Naive thymus-derived CD8-positive, alpha-beta T cell (primary cell): ENCODE measurements at places on chromosomes 7 and 10.

- DNase-seq, result no peak
- H3K27me3 ChIP-seq, result peaks cover 2% of the 10 kb centered on the region
- no peak overlapping the region for H3K27ac ChIP-seq
- H3K36me3 ChIP-seq, result no peaks in the 10 kb centered on the region
Observed at GRCh38 chr10:120423431-120424197, 33.4 kb upstream of the PLPP4 start.

DNA sequence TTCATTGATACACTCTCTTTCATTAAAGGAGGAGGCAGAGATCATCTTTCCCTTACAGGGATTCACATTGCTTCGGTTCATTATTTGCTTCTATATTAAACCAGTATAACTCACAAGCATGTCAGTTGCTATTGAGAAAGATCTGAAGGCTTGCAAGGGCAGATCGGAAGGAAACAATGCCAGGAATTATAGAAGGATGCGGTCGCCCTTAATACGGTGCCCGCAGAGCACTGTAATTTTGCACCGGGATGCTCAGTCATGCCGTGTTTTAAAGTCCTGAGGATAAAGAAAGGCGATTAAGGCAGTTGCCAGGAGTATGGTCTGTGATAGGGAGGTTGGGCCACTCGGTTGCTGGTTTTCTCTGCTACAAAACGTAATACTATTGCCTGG is 350.0 kb upstream of the GALNT17 start:
- H3K4me3 ChIP-seq, result no peak overlapping the region
- peak overlapping the region; percentile 7 for H3K27ac ChIP-seq
- no peak for DNase-seq
- H3K36me3 ChIP-seq, result no peaks in the 10 kb centered on the region
- H3K27me3 ChIP-seq, result peaks cover 3% of the 10 kb centered on the region

- no peaks in the 10 kb centered on the region for H3K4me1 ChIP-seq
- no peak overlapping the region for H3K27ac ChIP-seq
- no peak for DNase-seq
- H3K4me3 ChIP-seq, result no peak overlapping the region
Observed at GRCh38 chr7:110645060-110645459, 445.9 kb upstream of the LRRN3 start.

- no peak overlapping the region for H3K27ac ChIP-seq
- no peaks in the 10 kb centered on the region for H3K36me3 ChIP-seq
- no peak for DNase-seq
- no peaks in the 10 kb centered on the region for H3K4me1 ChIP-seq
Observed at GRCh38 chr10:94310369-94310768, 52.4 kb downstream of the NOC3L start.

DNA sequence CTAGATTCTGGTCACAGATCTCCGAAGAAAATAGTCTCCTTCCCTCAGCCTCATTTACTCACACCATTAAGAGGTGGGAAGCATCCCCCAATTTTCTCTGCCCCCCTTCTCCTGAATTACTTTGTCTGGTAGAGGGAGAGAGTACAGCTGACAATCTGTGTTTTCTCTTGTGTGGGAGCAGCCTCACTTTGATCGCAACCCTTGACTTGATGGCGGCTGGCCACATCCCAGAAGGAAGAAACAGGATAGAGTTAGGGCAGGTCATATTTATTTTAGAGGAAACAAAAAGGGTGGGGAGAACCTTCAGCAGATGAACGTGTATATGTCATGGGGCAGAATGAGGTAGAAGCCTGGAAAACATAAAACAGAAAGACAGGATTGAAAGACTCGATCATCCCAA is 82.4 kb upstream of the FAM171A1 start:
- no peaks in the 10 kb centered on the region for H3K36me3 ChIP-seq
- no peak for DNase-seq
- no peak overlapping the region for H3K4me3 ChIP-seq
- peaks cover 12% of the 10 kb centered on the region for H3K27me3 ChIP-seq
- H3K27ac ChIP-seq, result no peak overlapping the region
- peaks cover 3% of the 10 kb centered on the region for H3K4me1 ChIP-seq

DNA sequence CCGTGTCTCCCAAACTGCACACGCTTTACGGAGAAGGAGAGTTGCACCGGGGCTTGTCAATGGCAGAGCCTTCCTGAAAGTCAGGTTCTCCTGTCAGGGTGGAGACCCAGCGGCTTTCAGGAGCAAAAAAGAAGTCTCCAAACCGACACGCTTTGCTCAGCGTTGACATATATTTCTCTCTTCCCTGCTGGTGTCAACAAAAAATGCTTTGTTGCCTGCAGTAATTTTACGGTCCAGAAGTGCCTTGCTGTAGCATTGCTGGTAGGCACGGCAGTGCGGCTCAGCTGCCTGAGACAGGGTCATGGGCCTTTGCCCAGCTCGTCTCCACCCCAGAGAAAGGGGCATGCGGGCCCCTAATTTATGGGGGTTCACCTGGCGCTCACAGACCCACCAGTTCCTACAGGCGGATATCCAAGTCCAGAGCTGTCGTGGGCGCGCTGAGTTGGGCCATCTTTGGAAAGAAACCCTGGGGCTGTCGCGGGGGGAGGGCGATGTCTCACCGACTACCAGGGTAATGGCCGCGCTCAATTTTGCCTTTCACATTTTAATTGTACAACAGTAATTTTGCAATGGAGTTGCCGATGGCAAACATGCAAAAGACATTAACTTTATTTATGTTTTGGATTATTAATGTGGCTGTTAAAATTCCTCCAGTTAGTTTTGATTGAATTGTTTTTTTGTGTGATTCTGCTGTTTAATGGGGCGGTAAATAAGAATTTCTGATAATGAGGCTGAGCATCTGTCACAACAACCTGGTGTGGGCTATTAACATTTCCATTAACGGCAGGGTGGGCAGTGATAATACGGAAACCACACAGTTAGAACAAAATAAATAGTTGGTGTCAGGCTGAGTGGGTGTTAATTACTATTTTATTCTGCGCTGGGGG is 478.2 kb upstream of the FOXK1 start:
- no peaks in the 10 kb centered on the region for H3K36me3 ChIP-seq
- peaks cover 12% of the 10 kb centered on the region for H3K4me1 ChIP-seq
- H3K27ac ChIP-seq, result no peak overlapping the region
- DNase-seq, result no peak
- H3K4me3 ChIP-seq, result no peak overlapping the region
